Activated T-cell treated with anti-CD3 and anti-CD28 coated beads, Interleukin-2, amount 50 U/mL, for 1 hour (primary cell): ENCODE measurements at places on chromosomes 6 and 20.
A peak's percentile ranks its signal among the peaks of the same experiment; 100 is the strongest.

DNA sequence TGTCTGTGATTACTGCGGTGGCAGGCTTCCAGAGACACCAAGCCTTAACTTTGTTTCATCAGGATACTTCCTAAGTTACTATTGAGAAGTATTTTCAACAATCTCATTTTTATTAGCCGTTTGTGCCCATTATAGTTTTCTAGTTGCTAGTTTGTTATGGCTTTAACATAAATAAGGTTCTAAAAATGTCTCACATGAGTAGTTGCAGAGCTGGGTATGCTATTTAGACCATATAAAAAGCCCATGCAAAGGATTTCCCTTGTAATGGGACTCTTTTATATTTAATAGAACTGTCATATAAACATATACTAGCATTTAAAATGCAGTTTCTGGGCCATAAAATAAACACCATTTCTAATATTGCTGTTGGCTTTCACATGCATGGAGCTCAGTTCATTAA, 205.3 kb upstream of the TCF21 start:
- DNase-seq = no peak

DNA sequence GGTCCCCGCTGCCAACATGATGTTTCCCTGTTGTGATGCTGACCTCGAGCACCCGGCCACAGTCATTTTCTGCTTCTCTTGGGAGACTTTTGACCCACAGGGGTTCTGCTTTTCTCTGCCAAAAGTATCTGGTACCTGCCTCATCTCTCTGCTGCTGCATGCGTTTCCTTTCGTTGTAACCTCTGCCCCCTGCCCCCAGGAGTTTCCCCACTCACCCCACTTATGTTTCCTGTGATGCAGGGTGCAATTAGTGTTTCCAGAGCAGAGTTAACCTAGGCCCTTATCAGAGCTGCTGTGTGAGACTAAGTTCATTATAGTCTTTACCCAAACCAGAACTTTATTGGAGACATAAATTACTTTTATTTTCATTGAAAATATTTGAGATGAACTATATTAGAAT, 65.2 kb upstream of the EDN3 start:
- no peak for DNase-seq

- peak; percentile 68 for DNase-seq
These were observed 19.0 kb downstream of the PXDC1 start for GRCh38 chr6:3732345-3733141.

DNA sequence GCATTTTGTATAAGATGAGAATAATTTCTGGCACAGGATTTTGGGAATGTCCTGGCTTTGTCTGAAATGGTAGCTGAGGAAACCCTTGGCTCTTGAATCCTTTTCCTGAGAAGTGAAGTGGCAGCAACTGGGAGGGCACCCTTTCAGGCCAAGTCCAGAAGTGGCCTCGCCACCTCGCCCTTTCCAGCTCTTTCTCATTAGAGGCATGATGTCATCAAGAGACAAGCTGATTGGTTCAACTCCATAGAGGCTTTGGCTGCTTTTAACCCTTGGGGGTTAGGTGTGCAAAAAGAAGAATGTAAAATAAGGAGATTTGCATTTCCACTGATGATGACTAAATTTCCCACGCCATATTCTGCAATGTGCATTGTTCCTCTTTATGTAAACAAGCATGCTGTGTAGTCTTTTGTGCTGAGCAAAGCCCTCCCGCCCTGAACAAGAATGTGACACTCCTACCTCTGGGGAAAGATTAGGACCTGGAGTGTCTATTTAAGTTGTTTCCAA, 116.5 kb downstream of the TCP11 start:
- no peak for DNase-seq

DNA sequence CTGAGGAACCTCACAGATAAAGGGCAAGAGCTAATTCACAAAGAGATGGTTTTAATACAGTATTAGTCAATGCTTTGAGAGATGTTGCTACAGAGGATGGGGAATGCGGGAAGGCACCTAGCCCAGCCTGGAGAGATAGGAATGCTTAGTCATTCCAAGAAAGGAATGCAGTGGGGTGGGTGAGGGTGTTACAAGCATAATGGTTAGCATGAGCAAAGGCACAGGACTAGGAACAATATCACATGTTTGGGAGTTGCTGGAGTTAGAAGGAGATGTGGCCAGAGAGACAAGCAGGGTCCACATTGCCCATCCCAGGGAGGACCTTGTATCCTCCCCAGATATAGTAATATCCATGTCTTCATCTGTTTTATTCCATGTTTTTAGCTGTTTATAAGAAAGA, 107.0 kb upstream of the OGFRL1 start:
- no peak for DNase-seq

- no peak for DNase-seq
These were observed 34.6 kb upstream of the PTGIS start for GRCh38 chr20:49602345-49603208.

- DNase-seq = no peak
These were observed 46.0 kb downstream of the MAPK14 start for GRCh38 chr6:36073587-36073986.

DNA sequence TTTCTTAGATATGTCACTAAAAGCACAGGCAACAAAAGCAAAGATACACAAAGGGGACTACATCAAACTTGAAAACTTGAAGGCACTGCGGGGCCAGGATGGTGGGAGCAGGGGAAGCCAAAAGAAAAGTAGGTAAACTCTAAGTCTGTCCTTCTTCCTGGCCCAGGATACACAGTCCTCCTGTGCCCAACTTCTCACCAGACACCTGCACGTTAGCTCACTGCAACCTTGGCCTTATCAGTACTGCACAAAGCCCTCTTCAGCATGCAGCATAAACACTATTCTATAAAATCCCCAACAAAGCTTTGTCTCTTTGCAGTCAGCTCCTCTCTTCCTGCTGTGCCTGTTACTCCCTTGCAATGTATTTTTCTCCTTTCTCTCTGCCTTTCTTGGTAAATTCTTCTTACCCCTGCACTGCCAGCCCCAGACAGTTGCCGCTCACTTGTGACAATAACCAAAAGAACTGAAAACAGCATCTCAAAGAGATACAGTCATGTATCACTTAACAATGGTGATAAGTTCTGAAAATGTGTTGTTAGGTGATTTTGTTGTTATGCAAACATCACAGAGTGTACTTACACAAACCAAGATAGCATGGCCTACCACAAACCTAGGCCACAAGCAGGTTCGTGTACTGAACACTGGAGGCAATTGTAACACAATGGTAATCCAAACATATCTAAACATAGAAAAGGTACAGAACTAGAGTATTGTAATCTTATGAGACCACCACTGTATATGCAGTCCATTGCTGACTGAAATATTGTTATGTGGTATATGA, 51.2 kb downstream of the NINL start:
- no peak for DNase-seq

GRCh38 chr6:168209420-168209819, 110.2 kb downstream of the DACT2 start:
- no peak for DNase-seq

DNA sequence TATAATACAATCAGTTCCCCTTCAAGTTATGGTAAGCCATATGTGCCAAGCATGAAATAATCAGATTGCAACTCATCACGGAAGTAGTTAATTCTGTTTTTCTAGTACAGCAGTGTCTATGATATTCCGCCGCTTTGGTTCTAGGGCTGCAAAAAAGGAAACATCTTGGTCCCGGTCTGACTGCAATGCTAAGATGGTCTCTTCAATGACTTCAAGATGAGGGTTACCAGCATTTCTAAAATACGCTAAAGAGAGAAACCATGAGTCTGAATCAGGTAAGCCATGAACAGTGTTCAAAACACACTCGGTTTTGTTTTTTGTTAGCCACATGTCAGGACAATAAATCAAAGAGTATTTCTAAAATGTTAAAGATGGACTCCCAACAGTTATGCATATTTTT, 3.2 kb upstream of the ANKRD60 start:
- DNase-seq = no peak

GRCh38 chr6:133550026-133550425, 308.9 kb downstream of the EYA4 start:
- no peak for DNase-seq

DNA sequence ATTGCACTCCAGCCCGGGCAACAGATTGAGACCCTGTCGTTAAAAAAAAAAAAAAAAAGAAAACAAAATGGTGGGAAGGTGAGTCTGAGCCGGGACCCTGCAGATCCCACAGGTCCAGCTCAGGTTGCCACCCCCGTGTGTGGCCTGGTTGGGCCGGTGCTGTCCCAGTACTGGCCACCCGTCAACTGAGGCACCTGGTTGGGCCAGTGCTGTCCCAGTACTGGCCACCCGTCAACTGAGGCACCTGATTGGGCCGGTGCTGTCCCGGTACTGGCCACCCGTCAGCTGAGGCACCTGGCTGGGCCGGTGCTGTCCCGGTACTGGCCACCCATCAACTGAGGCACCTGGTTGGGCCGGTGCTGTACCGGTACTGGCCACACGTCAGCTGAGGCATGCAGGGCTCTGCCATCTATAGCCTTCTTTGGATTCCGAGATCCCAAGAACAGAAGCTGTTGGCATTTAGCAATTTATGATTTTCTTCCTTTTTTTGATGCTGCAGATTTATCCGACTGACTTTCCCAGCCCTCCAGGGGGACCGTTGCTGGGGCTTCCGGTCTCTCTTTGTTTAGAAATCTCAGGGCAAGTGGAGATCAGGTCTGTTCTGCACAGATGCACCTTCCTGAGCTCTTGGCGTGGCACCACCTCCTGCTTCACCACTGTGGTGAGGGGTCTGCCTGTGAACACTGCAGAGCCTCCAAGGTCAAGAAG, 113.8 kb downstream of the SYCP2 start:
- no peak for DNase-seq

- no peak for DNase-seq
These were observed 101.1 kb downstream of the MAP3K7 start for GRCh38 chr6:90485635-90486277.

GRCh38 chr6:21354805-21355238, 238.7 kb upstream of the SOX4 start:
- no peak for DNase-seq

DNA sequence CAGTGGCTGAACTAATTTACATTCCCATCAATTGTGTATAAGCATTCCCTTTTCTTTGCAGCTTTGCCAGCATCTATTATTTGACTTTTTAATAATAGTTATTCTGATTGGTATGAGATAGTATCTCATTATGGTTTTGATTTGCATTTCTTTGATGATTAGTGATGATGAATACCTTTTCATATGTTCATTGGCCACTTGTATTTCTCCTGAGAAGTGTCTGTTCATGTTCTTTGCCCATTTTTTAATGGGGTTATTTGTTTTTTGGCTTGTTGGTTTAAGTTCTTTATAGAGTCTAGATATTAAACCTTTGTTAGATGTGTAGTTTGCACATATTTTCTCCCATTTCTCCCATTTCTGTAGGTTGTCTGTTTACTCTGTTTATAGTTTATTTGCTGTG, 16.6 kb downstream of the CENPW start:
- no peak for DNase-seq

- DNase-seq = no peak
These were observed 56.0 kb downstream of the TENT5A start for GRCh38 chr6:81696524-81696923.

GRCh38 chr6:119157506-119157815, 79.0 kb upstream of the FAM184A start:
- DNase-seq = no peak

GRCh38 chr6:43724354-43724753, 36.8 kb upstream of the MRPS18A start:
- DNase-seq = no peak

- DNase-seq = no peak
These were observed 52.7 kb downstream of the UNC5CL start for GRCh38 chr6:40986364-40986763.

GRCh38 chr20:36268440-36269342, 32.4 kb downstream of the AAR2 start:
- DNase-seq = no peak
